ENCODE measurements at places on chromosomes 6 and 20. TPM values are rescaled to one million over a fixed set of nuclear protein-coding genes. Genes with fewer than 3 reads are reported as not detected.

- peak; percentile 20 for DNase-seq
- H3K36me3 ChIP-seq = no peaks in the 10 kb centered on the region
- no peak overlapping the region for H3K27ac ChIP-seq
Observed at GRCh38 chr20:2237059-2237458, 58.7 kb upstream of the TGM3 start.

- DNase-seq = no peak
- H3K4me1 ChIP-seq = no peaks in the 10 kb centered on the region
- no peak overlapping the region for H3K27ac ChIP-seq
- peaks cover 6% of the 10 kb centered on the region for H3K27me3 ChIP-seq
- H3K4me3 ChIP-seq = no peak overlapping the region
- no peaks in the 10 kb centered on the region for H3K36me3 ChIP-seq
Observed at GRCh38 chr20:46139266-46139889, 21.3 kb downstream of the CD40 start.

DNA sequence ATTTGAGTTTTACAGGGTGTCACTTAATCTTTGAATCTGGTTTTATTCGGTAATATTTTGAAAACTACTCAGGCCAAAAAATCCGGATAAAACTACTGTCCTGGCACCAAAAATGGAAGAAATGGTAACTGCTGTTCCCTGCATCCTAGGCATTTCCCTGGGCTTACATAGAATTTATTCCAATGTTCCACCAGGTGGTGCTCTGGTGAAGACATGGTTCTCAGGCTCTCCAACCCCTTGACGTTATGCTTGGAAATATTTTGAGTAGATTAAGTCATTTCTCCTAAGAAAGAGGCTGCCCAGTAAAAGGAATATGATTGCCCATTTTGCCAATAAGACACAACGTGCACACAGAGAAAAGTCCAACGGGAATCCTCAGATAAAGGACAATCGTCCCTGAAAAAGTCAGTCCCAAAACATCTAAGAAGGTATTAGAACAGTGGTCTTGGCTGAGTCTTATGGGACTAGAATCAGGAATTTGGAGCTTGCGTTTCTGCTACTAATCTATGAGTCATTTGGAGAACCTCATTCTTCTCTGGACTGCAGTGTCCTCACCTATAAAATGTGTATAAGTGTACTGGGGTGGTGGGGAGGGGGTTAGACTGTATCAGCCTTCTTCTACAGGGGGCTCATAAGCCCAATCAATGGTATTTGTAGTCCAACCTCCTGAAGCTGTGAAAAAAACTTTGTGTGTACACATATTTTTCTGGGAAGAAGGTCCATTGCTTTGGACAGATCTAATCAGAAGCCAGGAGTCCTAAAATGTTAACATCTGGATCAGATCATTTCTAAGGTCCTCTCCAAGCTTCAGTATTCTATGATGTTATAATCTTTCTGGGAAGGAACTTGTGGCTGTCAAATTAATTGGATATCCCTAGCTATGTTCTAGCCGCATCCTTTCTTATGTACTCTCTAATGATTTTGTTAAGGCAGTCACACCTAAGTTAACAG is 131.0 kb upstream of the BMP2 start:
- no peak overlapping the region for H3K27ac ChIP-seq
- DNase-seq = peak; percentile 81
- H3K27me3 ChIP-seq = no peaks in the 10 kb centered on the region
- no peaks in the 10 kb centered on the region for H3K36me3 ChIP-seq

DNA sequence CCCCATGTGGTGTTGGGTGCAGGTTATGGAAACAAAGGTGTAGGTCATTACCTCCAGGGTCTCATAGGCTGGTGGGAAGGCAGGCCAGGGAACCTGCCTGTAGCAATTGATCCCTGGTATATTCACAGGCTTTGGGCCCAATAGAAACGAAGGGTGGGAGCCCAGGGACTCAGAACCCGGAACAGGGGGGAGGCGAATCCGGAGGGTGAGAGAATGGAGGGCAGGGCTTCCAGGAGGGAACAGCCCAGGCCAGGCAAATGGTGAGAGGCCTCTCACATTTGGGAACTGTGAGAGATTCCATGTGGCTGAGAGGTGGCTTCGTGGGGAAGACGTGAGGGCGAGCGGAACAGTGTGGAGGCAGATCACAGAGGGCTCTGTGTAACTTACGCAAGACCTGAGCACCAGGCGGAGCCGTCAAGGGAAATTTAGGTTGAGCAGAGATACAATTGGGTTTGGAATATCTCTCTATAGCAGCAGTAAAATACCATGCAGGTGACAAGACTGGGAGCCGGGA is 267.1 kb downstream of the ERMARD start:
- H3K27me3 ChIP-seq = no peaks in the 10 kb centered on the region
- no peaks in the 10 kb centered on the region for H3K36me3 ChIP-seq
- no peak overlapping the region for H3K4me3 ChIP-seq
- H3K27ac ChIP-seq = no peak overlapping the region
- no peak for DNase-seq
- peaks cover 2% of the 10 kb centered on the region for H3K4me1 ChIP-seq

GRCh38 chr20:31839782-31840487 is 5.5 kb downstream of the FOXS1 start:
- no peaks in the 10 kb centered on the region for H3K27me3 ChIP-seq
- no peak for DNase-seq
- H3K27ac ChIP-seq = no peak overlapping the region

GRCh38 chr20:33437141-33437911 is 6.2 kb downstream of the SNTA1 start:
- DNase-seq = peak; percentile 83
- no peaks in the 10 kb centered on the region for H3K27me3 ChIP-seq
- H3K36me3 ChIP-seq = no peaks in the 10 kb centered on the region
- peak overlapping the region; percentile 69 for H3K27ac ChIP-seq

- H3K4me3 ChIP-seq = peak overlapping the region; percentile 64
- H3K27ac ChIP-seq = peak overlapping the region; percentile 98
- peak; percentile 56 for DNase-seq
- H3K4me1 ChIP-seq = peaks cover 25% of the 10 kb centered on the region
Observed at GRCh38 chr20:3046677-3047462, 1.0 kb downstream of the MRPS26 start.

DNA sequence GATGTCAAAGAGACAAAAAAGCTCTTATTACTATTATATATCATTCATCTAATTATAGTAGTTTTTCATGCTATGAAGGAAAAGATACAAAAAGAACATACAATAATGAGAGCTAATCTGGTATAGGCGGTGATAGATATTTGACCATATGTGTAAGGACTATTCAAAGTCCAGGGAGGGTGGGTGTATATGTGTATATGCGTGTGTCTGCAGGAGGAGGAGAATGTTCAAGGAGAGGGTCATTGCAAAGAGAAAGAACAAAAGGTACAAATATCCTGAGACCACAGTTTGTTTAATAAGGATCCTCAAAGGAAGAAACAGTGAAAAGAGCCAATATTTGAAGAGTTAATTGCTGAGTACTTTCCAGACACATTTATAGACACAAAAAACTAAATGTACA is 1288.6 kb upstream of the CITED2 start:
- no peak for DNase-seq
- H3K27me3 ChIP-seq = no peaks in the 10 kb centered on the region
- no peak overlapping the region for H3K4me3 ChIP-seq
- no peaks in the 10 kb centered on the region for H3K4me1 ChIP-seq
- no peak overlapping the region for H3K27ac ChIP-seq
- no peaks in the 10 kb centered on the region for H3K36me3 ChIP-seq

DNA sequence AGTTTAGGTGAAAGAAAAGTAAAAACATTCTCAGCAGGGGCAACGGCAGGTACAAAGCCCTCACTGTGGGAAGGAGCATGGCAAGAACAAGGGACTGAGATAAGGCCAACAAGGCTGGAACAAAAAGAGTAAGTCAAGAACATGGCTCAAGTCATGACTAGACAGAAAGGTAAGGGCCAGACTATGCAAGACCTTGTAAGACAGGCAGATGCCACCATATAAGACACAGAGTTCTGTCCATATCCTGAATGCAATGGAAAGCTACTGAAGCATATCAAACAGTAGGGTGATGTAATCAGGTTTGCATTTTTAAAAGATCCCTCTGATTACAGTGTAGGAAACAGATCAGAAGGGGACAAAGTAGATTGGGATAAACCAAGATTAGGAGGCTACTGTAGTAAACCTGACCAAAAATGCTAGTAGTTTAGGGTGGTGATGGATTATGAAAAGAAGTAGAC is 5.5 kb downstream of the REV3L start:
- no peak for DNase-seq
- H3K4me3 ChIP-seq = no peak overlapping the region
- no peak overlapping the region for H3K27ac ChIP-seq
- H3K27me3 ChIP-seq = no peaks in the 10 kb centered on the region

- no peak overlapping the region for H3K27ac ChIP-seq
- H3K36me3 ChIP-seq = peaks cover 26% of the 10 kb centered on the region
- DNase-seq = no peak
- no peak overlapping the region for H3K4me3 ChIP-seq
Observed at GRCh38 chr20:47296950-47297349, 59.5 kb downstream of the ZMYND8 start.

GRCh38 chr6:5174756-5175549 is 85.8 kb downstream of the LYRM4 start:
- no peaks in the 10 kb centered on the region for H3K27me3 ChIP-seq
- no peak overlapping the region for H3K27ac ChIP-seq

GRCh38 chr20:15336011-15336410 is 998.6 kb upstream of the FLRT3 start:
- no peak overlapping the region for H3K27ac ChIP-seq
- H3K4me1 ChIP-seq = no peaks in the 10 kb centered on the region
- no peak for DNase-seq
- no peaks in the 10 kb centered on the region for H3K36me3 ChIP-seq
- H3K27me3 ChIP-seq = no peaks in the 10 kb centered on the region

- H3K4me3 ChIP-seq = no peak overlapping the region
- peaks cover 40% of the 10 kb centered on the region for H3K36me3 ChIP-seq
- H3K4me1 ChIP-seq = no peaks in the 10 kb centered on the region
- no peak for DNase-seq
Observed at GRCh38 chr20:17627101-17627955, 54.7 kb downstream of the RRBP1 start.

DNA sequence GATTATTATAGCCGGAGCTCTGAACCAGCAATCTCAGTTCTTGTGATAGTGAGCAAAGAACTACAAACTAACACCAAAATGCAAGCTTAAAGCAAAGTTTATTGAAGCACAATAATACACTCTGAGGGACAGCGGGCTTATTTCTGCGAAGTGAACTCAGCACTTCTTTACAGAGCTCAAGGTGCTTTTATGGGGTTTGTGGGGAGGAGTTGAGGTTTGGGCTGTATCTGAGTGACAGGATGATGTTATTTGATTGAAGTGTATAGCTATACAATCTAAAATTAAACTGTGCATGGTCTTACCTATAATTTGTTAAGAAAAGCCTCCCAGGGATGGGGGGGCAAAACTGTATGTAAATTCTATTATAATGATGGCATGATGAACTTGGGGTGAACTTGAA is 1.0 kb upstream of the HFE start:
- no peak overlapping the region for H3K4me3 ChIP-seq
- no peak for DNase-seq
- H3K36me3 ChIP-seq = no peaks in the 10 kb centered on the region
- peaks cover 2% of the 10 kb centered on the region for H3K4me1 ChIP-seq
- no peaks in the 10 kb centered on the region for H3K27me3 ChIP-seq
- H3K27ac ChIP-seq = no peak overlapping the region

GRCh38 chr20:62069741-62070216 is 4.1 kb upstream of the TAF4 start:
- peaks cover 9% of the 10 kb centered on the region for H3K4me1 ChIP-seq
- no peak for DNase-seq
- no peak overlapping the region for H3K4me3 ChIP-seq
- no peak overlapping the region for H3K27ac ChIP-seq
- no peaks in the 10 kb centered on the region for H3K36me3 ChIP-seq

DNA sequence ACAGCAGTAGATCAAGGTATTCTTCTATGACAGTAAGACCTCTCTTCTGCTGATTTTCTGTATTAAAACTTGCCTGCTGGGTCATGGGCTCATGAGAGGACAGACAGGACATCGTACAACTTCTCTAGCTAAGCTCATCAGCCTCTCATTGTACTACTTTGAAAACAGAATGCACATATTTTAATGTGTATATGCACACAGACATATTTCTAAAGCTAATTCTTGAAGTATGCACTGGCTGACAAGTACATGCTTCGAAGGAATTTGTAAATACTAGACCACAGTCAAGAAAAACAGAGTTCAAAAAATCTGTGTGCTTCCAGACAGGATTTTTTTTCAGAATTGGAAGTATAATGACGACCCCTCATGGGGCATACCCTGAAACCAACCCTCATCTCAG is 81.7 kb upstream of the CD83 start:
- no peak overlapping the region for H3K27ac ChIP-seq
- H3K4me1 ChIP-seq = no peaks in the 10 kb centered on the region
- H3K36me3 ChIP-seq = no peaks in the 10 kb centered on the region
- no peak overlapping the region for H3K4me3 ChIP-seq
- DNase-seq = no peak
- H3K27me3 ChIP-seq = no peaks in the 10 kb centered on the region

- H3K4me1 ChIP-seq = no peaks in the 10 kb centered on the region
- H3K36me3 ChIP-seq = no peaks in the 10 kb centered on the region
- DNase-seq = no peak
- H3K27me3 ChIP-seq = no peaks in the 10 kb centered on the region
- no peak overlapping the region for H3K27ac ChIP-seq
Observed at GRCh38 chr6:137791281-137792159, 75.5 kb upstream of the TNFAIP3 start.

DNA sequence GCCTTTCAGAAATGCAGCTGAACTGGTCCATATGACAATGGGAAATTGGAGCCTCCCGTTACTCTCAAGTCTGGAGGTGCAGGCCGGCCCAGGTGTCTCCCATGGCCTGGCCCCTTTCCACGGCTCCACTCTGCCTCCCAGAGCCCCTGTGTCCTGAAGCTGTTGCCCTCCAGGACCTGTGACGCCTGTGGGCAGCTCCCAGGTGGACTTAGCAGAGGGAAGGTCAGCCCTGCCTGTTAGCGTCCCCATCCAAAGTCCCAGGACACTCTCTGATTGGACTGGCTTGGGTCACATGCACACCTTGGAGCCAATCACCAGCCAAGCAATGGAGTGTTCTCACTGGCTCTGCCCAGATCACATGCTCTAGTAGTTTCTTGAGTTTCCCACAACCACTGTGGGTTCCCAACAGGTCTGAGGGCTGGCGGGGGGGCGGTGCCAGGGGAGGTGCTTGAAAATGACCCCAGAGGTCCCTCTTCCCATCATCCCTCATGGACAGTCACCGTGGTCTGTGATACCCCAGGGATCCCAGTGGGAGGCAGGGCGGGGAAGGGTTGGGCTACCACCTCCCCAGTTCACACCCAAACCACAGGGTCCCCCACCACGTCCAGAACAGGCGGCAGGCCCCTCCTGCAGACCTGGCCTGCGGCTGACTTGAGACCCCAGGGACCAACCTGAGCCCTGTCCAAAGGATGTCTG is 135.6 kb downstream of the TAF4 start:
- H3K4me1 ChIP-seq = no peaks in the 10 kb centered on the region
- peaks cover 7% of the 10 kb centered on the region for H3K27me3 ChIP-seq
- no peak overlapping the region for H3K4me3 ChIP-seq
- no peak overlapping the region for H3K27ac ChIP-seq

GRCh38 chr6:75424618-75425548 is 68.7 kb downstream of the FILIP1 start:
- H3K36me3 ChIP-seq = peaks cover 4% of the 10 kb centered on the region

GRCh38 chr20:10509376-10509775 is 74.3 kb downstream of the SLX4IP start:
- DNase-seq = no peak
- no peaks in the 10 kb centered on the region for H3K27me3 ChIP-seq
- no peak overlapping the region for H3K4me3 ChIP-seq

The EDN3 gene
- 3.6 TPM for total RNA-seq

The BPI gene
- 1.8 TPM for total RNA-seq

The NRSN1 gene
- total RNA-seq = not detected

The DUSP15 gene
- 4.7 TPM for total RNA-seq

The CRYBG1 gene
- 12.1 TPM for total RNA-seq

The LY6G6F gene
- total RNA-seq = not detected

Data from lung (tissue), 17 donors.